ENCODE measurements at places on chromosomes 2 and 18. TPM values are rescaled to one million over a fixed set of nuclear protein-coding genes. Genes with fewer than 3 reads are reported as not detected.

HRH4 gene
- not detected for total RNA-seq

DNA sequence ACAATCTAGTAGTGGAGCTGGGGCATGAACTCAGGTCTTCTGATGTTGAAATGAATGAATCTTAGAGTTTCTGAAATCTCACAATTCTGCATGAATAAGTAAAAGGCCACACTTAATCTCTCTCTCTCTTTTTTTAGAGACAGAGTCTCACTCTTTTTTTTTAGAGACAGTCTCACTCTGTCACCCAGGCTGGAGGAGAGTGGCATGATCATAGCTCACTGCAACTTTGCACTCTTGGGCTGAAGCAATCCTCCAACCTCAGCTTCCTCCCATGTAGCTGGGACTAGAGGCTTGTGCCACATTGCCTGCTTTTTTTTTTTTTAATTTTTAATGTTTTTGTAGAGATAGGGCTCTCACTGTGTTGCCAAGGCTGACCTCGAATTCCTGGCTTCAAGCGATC lies 68.9 kb upstream of the THOC1 start:
- no peak for DNase-seq

- no peak for DNase-seq
Observed at GRCh38 chr18:49933530-49934128, 120.3 kb upstream of the ACAA2 start.

GRCh38 chr18:49778826-49779465 lies 34.4 kb downstream of the ACAA2 start:
- DNase-seq, result no peak

CASP8 gene
- 3.6 TPM for total RNA-seq

- no peak for DNase-seq
Observed at GRCh38 chr2:240353086-240353798, 82.2 kb upstream of the GPC1 start.

DSEL gene
- 20.6 TPM for total RNA-seq

DNA sequence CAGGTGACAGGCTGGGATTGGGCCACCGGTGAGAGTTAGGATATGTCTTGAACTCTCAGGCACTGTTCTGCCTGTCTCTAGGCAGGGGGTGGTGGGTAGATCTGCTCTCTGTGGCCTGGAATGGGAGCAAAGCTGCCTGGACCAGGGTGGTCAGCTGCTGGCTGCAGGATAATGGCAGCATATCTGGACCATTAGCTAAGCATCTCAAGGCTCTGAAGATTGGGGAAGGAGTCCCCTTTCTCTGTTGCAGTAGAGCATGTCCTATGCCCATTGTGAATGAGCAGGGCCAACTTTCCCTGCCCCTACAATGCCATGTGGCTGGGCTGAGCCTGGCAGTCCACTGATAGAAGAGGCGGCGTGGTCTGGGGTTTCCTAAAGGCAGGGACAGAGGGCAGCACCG lies 34.6 kb downstream of the LOXHD1 start:
- peak; percentile 33 for DNase-seq

DNA sequence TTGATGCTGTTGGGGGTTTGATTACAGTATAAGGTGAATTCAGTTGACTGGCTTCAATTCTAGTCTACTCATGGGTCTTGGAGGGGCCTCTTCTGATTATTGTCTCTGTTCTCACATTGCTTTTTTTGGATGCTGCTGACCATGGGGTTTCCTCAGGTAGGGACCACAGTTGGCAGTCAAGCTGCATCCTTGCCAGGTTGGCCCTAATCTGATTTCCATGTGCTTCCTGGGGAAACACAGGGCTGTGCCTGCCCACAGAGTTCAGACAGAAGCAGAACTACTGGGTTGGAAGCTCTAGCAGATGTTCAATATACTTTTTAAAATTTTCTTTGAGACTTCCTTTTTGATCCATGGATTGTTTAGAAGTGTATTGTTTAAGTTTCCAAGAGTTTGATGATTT lies 227.3 kb downstream of the XIRP2 start:
- DNase-seq, result no peak

GRCh38 chr2:105184420-105184819 lies 57.1 kb upstream of the GPR45 start:
- DNase-seq, result no peak

- no peak for DNase-seq
Observed at GRCh38 chr2:231100990-231101389, 23.9 kb downstream of the HTR2B start.

GRCh38 chr18:8121101-8121500 lies 488.1 kb upstream of the RAB12 start:
- DNase-seq, result no peak

METTL8 gene
- 79.7 TPM for total RNA-seq

GRCh38 chr2:210227290-210228088 lies 2.2 kb upstream of the ACADL start:
- DNase-seq, result no peak

- DNase-seq, result peak; percentile 17
Observed at GRCh38 chr2:182866461-182867406, at the start of gene FRZB. FRZB (minus strand) TSS chr2:182866637; CDS start chr2:182866552, 85 bp downstream.

COL5A2 gene
- total RNA-seq, result 24.2 TPM

DNA sequence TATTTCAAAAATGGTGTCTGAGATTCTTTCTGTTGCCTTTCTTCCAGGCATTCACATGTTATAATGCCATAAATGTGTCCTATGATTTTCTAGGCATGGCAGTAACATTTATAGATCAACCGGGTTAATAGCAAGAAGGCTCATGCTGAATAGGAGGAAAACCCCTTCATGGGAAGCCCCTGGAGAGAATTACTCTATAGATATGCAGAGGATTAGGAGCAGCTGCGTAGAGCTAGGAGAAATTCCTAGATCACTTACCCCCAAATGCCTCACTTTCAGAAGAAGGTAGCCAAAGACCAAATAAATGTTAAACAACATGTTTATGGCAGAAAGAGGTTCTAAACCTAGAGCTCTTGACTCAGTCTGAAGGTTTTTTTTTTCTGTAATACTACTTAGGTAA lies 153.4 kb upstream of the CTNNA2 start:
- no peak for DNase-seq

Measured in H1 (cell line).